ENCODE measurements at places on chromosomes 2 and 18.

DNA sequence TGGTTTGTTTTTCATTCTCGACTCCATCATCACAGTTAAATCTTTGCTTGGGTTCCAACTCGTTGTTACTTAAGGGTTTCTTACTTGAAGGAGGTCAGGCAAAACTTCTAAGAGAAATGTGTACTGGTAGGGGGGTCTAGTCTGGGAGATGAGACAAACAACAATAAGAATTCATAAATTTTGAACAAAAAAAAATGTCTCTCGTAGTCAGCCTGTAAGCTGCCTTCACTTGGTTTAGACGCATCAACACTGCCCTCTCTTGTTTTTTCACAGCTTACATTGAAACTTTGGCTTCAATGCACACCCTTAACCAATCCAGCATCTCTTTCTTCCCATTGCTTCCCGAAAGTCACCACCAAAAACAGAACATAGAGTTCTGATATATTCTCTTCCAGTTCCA lies 576.4 kb upstream of the PIK3C3 start:
- no peak for DNase-seq

GRCh38 chr2:205769495-205769850 lies 87.2 kb downstream of the NRP2 start:
- no peak for DNase-seq

- no peak for DNase-seq
These were observed 35.1 kb downstream of the MYO1B start for GRCh38 chr2:191280290-191280689.

- no peak for DNase-seq
These were observed 158.9 kb downstream of the LDLRAD4 start for GRCh38 chr18:13377496-13377895.

DNA sequence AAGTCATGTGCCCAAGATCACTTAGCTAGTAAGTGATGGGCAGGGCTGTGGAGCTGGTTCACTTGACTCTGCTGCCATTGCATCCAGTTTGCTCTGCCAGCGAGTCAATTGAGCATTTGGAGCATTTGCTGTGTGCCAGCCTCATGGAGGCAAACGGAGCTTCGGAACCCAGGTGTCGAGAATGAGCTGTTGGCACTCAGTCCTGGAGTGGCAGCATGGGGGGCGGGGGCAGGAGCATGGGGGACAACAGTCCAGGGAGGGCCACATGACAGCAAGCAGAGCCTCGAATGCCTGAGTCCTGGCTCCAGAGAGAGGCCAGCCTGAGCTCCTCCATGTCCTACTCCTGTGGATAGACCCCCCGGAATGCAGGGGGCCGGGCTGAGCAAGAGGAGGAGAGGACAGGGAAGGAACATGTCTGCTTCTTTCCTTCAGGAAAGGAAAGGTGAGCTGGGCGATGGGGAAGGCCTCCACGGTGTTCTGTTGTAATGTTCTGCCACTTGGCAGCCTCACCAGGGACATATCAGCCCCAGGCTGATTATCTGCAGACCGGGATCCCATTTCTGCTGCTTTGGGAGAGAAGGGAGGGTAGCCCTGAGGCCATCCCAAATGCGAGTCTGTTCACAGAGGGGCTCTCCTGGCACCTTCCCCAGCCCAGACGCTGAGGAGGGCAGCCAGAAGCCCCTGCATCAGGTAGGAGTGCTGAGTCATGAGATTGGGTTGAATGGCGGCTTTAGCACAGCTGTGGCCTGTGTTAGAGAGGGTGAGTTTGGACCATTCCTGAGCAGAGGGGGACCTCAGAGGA lies 59.6 kb downstream of the HPCAL1 start:
- DNase-seq = no peak

DNA sequence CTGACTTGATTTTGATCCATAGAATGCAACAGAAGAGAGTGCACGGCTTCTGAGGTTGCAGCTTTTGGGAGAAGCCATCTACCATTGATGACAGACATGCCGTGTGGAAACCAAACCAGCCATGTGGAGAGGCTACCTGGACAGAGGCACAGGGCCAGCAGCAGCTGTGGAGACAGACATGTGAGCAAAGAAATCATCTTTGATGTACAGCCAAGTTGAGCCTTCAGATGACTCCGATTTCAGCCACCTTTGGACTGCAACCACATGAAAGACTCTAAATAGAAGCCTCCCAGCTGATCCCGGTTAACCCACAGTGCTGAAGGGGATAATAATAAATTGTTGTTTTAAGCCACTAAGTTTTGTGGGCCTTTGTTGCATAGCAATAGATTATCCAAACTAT lies 54.2 kb downstream of the TSN start:
- DNase-seq = no peak

GRCh38 chr2:206442833-206443734 lies at the start of gene ADAM23:
Gene ADAM23 (plus strand): TSS chr2:206443532. CDS start chr2:206443867, 335 bp downstream.
- peak; percentile 78 for DNase-seq

- DNase-seq = no peak
These were observed 192.2 kb downstream of the NCK2 start for GRCh38 chr2:105936954-105937353.
